ENCODE measurements at places on chromosomes 12 and 14.

- DNase-seq, result no peak
Observed at GRCh38 chr12:60093428-60093827, 497.6 kb downstream of the SLC16A7 start.

GRCh38 chr14:77882636-77883035, 82.7 kb downstream of the ADCK1 start:
- DNase-seq, result no peak

- DNase-seq, result no peak
Observed at GRCh38 chr12:58176296-58176869, 235.0 kb downstream of the ATP23 start.

DNA sequence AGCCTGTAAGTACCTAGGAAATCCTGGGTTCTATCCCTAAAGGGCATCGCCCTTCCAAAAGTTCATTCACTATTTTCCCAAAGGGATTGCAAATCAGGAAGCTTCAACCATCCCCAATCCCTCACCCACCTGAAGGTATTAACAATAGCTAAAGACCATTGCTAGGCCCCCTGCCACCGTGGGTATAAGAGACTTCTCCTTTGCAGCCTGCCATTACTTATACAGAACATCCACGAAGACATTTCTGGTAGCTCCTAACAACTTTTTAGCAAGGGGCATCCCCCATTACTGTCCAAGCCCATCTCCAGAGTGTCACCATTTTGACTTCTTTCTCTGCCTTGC, 384 bp upstream of the SMUG1 start:
- no peak for DNase-seq
